ENCODE measurements at places on chromosomes 16 and 17. TPM values are rescaled to one million over a fixed set of nuclear protein-coding genes. Genes with fewer than 3 reads are reported as not detected.
A peak's percentile ranks its signal among the peaks of the same experiment; 100 is the strongest.

- H3K4me1 ChIP-seq, result no peaks in the 10 kb centered on the region
- no peak for DNase-seq
- no peak overlapping the region for H3K4me3 ChIP-seq
Observed at GRCh38 chr16:9151074-9151473, 59.6 kb downstream of the HAPSTR1 start.

GRCh38 chr16:10745841-10746240 lies 2.2 kb downstream of the NUBP1 start:
- no peak for DNase-seq
- peaks cover 20% of the 10 kb centered on the region for H3K36me3 ChIP-seq
- peaks cover 12% of the 10 kb centered on the region for H3K4me1 ChIP-seq
- H3K27me3 ChIP-seq, result no peaks in the 10 kb centered on the region
- H3K4me3 ChIP-seq, result no peak overlapping the region
- no peak overlapping the region for H3K27ac ChIP-seq

DNA sequence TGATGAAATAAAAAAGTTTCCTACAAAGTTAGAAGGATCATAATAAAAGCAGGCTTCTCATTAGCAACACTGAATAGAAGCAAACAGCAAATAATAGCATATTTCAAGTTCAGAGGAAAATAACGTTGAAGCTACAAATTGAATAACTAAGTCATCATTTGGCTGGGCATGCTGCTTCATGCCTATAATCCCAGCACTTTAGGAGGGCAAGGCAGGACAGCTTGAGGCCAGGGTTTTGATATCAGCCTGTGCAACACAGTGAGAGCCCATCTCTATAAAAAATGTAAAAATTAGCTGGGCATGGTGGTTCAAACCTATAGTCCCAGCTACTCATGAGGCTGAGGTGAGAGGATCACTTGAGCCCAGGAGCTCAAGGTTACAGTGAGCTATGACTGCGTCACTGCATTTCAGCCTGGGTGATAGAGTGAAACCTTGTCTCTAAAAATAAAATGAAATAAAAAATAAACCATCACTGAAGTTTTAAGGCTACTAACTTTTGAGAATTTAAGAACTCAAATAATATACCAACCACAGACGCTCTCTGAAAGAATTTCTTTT lies 25.5 kb downstream of the NCOR1 start:
- H3K4me3 ChIP-seq, result no peak overlapping the region
- H3K4me1 ChIP-seq, result no peaks in the 10 kb centered on the region
- no peaks in the 10 kb centered on the region for H3K27me3 ChIP-seq
- no peak for DNase-seq

GRCh38 chr17:40806131-40806530 lies 6.4 kb upstream of the KRT28 start:
- no peaks in the 10 kb centered on the region for H3K27me3 ChIP-seq
- no peaks in the 10 kb centered on the region for H3K36me3 ChIP-seq
- peaks cover 29% of the 10 kb centered on the region for H3K4me1 ChIP-seq
- no peak for DNase-seq
- H3K27ac ChIP-seq, result no peak overlapping the region

GRCh38 chr16:11229906-11230305 lies 26.1 kb downstream of the SOCS1 start:
- DNase-seq, result no peak
- H3K27me3 ChIP-seq, result no peaks in the 10 kb centered on the region
- H3K36me3 ChIP-seq, result no peaks in the 10 kb centered on the region
- 0 out of 2 replicates have a peak, but pooled peaks cover 3% of the 10 kb centered on the region for H3K4me1 ChIP-seq
- no peak overlapping the region for H3K4me3 ChIP-seq

GRCh38 chr16:58843675-58844074 lies 109.6 kb upstream of the GOT2 start:
- H3K4me1 ChIP-seq, result no peaks in the 10 kb centered on the region
- DNase-seq, result no peak
- H3K4me3 ChIP-seq, result no peak overlapping the region
- no peaks in the 10 kb centered on the region for H3K27me3 ChIP-seq
- H3K36me3 ChIP-seq, result no peaks in the 10 kb centered on the region

GRCh38 chr17:7704601-7705268 lies at the start of gene EFNB3:
EFNB3 (plus strand) TSS chr17:7705202; CDS start chr17:7705599, 397 bp downstream.
- no peak within 1 kb of the TSS for H3K4me3 ChIP-seq
- DNase-seq, result no peak
- H3K36me3 ChIP-seq, result peaks cover 8% of the 10 kb centered on the region
- peaks cover 31% of the 10 kb centered on the region for H3K27me3 ChIP-seq
- H3K4me1 ChIP-seq, result peaks cover 7% of the 10 kb centered on the region

DNA sequence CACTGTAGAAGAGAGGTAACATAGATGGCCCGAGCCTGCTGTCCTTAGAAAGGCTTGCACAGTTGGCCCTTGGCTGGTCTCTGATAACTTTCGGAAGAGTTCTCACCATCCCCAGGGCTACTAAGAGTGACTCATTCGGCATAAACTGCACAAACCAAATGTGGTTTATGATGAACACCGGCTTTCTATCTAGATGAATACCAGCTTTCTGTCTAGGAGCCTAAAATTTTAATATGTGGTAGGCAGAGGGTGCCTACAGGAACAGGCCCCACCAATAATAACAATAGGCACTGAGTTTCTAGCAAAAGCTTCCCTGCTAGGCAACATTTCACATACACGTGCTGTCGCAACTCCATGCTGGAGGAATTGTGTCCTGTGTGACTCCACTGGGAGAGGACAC lies 15.4 kb downstream of the CNOT1 start:
- no peak overlapping the region for H3K27ac ChIP-seq
- peaks cover 53% of the 10 kb centered on the region for H3K36me3 ChIP-seq
- H3K4me1 ChIP-seq, result peaks cover 11% of the 10 kb centered on the region
- no peak for DNase-seq

DNA sequence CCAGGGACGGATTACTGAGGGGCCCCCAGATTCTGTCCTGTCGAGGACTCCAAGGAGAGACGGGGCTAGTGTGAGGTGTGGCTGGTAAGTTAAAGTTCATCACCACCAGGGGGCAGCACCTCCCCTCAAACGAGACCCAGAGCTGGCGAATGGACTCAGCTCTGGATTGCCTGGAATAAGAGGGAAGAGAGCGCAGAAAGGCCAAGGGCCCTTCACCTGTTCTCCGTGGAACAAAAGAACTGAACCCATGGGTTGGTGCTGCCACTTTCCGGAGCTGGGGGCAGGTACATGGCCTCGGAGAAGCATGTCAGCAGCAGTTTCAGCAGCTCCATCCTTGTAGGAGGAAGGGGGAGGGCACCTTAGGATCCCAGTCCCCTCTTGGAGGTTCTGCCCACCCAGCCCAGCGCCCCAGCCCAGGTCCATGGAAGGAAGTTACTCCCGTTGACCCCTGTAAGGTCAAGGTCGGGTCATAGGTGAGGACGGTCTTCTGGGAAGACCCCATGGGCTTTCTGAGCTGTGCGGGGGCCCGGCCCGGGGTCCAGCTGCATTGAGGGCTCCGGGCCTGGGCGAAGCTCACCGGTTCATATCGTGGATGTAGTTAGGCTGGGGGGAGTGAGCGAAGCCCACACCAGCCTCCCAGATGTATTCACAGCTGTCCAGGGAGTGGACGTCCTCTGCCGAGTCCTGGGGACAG lies 10.8 kb downstream of the HID1 start:
- peaks cover 3% of the 10 kb centered on the region for H3K27me3 ChIP-seq
- no peak overlapping the region for H3K4me3 ChIP-seq
- H3K4me1 ChIP-seq, result no peaks in the 10 kb centered on the region
- peak; percentile 84 for DNase-seq
- no peak overlapping the region for H3K27ac ChIP-seq

- H3K36me3 ChIP-seq, result no peaks in the 10 kb centered on the region
- no peak for DNase-seq
- peaks cover 71% of the 10 kb centered on the region for H3K27me3 ChIP-seq
- no peak overlapping the region for H3K4me3 ChIP-seq
- no peak overlapping the region for H3K27ac ChIP-seq
- H3K4me1 ChIP-seq, result peaks cover 6% of the 10 kb centered on the region
Observed at GRCh38 chr17:49882434-49882833, 34.6 kb upstream of the TAC4 start.

DNA sequence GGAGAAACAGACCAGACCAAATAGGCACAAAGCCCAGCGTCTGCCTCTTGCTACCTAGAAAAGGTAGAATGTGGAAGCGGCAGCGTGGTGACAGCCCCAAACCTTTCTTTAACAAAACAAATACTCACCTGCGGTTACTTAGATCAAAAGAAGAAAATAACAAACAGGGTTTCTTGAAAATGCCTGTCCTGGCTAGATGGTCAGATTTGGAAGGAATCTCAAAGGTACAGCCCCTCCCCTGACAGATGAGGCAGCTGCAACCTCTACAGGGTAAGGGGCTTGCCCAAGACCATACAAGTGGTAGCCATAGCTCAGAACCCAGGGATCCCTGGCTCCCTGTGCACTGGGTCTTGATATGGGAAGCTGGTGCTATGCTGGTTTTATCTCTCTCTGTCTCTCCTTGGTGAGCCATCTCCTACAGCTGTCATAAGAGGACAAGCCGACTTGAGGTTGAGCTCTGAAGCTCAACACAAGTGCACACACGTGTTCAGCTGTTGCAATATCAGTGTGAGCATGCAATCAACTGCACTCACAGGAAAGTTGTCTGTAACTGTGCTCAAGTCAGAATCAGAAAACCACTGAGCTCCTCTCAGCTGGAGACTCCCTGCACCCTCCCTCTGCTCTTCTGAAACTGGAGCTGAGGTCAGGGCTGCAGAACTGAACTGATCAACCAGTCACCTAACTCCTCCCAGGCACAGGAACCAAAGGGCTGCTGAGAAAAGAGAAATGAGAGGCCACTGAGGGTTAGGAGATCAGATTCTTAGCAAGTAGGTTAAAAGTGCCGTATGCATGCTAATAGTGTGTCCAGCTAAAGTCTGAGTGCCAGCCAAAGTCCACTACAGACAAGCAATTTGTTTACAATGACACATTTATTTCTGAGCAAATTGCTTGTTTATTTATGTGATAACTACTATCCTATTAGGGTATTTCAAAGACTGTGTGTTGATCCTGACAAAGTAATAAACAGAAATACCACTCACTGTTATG lies 6.1 kb upstream of the RNF157 start:
- H3K4me3 ChIP-seq, result no peak overlapping the region
- H3K27ac ChIP-seq, result no peak overlapping the region
- H3K36me3 ChIP-seq, result no peaks in the 10 kb centered on the region
- H3K27me3 ChIP-seq, result peaks cover 1% of the 10 kb centered on the region
- DNase-seq, result no peak

DNA sequence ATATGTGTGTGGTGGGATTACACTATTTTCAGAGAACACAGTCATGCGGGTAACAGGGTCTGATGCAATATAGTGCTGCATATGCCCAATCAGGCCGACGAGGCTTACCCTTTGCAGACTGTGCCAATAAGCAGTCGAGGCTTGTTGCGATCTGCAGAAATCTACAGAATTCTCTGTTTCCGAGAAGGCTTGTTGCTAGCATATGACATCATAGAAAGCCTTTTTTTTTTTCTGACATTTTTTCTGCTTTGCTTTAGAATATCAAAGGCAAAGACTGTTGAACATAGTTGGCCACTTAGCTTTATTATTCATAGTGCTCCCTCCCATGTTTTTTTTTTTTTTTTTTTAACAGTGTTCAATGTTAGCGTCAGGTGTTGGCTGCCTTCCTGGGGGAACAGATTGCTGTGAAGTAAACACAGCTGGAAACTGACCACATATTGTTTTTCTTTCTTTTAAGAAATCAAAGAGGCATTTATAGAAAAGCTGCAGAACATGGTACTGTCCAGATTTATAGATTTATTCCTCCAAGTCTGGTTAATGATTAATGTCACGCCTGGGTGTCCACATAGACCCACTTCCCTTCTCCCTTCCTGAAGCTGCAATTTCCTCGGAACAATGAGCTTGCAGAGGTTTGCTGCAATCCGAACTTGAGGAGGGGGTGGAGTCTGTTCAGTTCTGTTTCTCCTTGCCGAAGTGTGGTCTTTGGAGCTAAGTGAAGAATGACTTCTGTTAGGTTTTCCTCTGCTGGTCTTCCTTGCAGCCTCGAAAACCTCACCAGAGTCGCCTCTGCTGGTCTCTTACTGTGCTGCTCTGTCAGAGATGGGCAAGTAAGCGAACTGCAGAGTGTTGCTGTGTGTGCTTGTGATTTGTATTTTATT lies 87.3 kb downstream of the MAP2K6 start:
- peak; percentile 39 for DNase-seq
- no peaks in the 10 kb centered on the region for H3K36me3 ChIP-seq
- H3K27ac ChIP-seq, result no peak overlapping the region
- no peaks in the 10 kb centered on the region for H3K27me3 ChIP-seq
- peaks cover 15% of the 10 kb centered on the region for H3K4me1 ChIP-seq

GRCh38 chr17:40326832-40327199 lies 17.8 kb downstream of the RARA start:
- no peaks in the 10 kb centered on the region for H3K27me3 ChIP-seq
- H3K36me3 ChIP-seq, result peaks cover 60% of the 10 kb centered on the region
- no peak for DNase-seq
- H3K4me1 ChIP-seq, result peaks cover 91% of the 10 kb centered on the region
- H3K4me3 ChIP-seq, result no peak overlapping the region
- no peak overlapping the region for H3K27ac ChIP-seq

DNA sequence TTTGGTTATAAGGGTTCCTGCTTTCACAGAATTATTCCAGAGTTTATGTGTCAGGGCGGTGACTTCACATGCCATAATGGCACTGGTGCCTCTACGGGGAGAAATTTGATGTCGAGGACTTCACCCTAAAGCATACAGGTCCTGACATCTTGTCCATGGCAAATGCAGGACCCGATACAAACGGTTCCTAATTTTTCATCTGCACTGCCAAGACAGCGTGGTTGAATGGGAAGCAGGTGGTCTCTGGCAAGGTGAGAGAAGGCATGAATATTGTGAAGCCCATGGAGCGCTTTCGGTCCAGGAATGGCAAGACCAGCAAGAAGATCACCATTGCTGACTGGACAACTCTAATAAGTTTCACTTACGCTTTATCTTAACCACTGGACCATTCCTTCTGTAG lies 39.6 kb upstream of the CDRT4 start:
- DNase-seq, result no peak
- peaks cover 19% of the 10 kb centered on the region for H3K4me1 ChIP-seq
- H3K4me3 ChIP-seq, result no peak overlapping the region
- H3K36me3 ChIP-seq, result no peaks in the 10 kb centered on the region
- H3K27ac ChIP-seq, result no peak overlapping the region

GLTPD2 gene
- total RNA-seq, result not detected

LITAFD gene
- not detected for total RNA-seq

ITGAL gene
- not detected for total RNA-seq

ANKRD40CL gene
- not detected for total RNA-seq

MT2A gene
- total RNA-seq, result 48.4 TPM

KCTD19 gene
- not detected for total RNA-seq

EZH1 gene
- 16.3 TPM for total RNA-seq

DNAI2 gene
- not detected for total RNA-seq

PIRT gene
- total RNA-seq, result not detected

All from SJSA1 (cell line).